ENCODE measurements at places on chromosomes 12 and 14. TPM values are rescaled to one million over a fixed set of nuclear protein-coding genes. Genes with fewer than 3 reads are reported as not detected.

DNA sequence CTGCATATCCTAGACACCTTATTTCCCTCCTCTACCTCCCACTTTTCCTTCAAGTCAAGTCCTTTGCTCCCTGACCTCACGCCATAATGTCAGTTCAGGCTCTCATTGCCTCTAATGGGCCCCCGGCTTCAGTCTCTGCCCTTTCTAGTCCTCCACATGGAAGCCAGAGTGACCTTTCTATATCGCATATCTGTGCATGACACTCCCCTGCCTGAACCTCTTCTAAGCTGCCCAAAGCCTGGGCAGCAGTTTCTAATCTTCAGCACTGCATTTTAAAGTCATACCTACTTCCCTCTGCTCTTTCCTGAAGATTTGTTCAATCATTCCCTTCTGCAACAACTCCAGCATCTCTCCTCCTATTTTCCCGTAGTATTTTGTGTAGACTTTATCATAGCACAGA lies 45.5 kb downstream of the ESR2 start:
- no peak for DNase-seq

DNA sequence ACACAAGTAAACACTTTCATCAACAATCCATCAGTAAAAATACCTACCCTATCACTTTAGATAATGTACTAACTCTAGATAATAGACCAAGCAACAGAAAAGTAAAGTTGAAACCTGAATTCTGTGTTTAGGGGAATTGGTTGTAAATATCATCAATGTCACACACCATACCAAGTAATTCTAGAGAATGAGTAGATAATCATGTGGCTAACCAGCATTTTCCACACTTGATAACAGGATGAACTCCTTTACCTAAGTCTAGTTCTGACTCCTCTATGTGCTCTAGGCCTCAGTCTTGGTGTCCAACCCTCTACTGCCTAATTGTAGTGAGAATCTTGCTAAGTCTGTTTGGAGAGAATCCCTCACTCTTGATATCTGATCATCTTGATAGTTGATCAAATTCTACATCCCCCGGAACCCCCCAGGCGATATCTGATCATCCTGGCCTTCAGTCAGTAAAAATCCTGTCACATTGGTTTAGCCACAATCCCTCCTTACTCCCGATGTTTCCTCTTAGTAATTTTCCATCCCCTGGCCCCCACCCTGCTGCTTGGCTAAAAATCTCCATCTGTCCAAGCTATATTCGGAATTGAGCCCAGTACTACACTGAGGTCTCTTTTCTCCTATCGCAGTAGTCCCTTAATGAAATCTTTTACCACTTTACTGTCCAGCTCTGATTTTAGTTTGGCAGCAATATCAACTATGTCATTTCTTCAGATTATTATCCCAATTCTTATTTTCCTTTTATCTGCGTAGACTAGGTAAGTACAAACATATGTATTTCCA lies 3.4 kb upstream of the SLCO1A2 start:
- DNase-seq = no peak

- no peak for DNase-seq
These were observed 137.9 kb downstream of the IGF1 start for GRCh38 chr12:102342281-102343006.

DNA sequence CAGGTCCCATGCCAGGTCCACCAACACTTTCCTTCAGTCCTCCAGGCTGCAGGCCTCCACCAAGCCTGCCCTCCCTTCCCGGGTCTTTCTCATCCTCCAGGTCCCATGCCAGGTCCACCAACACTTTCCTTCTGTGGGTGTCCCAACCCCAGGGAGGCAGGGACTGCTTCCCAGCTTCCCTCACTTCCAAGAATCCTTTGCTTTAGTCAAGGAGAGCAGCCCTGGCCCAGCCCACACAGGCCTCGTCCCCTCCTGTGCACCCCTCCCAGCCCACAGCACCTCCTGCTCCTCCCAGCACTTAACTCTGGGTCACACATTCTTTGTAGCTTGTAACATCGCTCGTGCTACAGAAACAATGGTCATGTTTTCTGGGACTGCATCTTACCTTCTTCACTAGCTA lies 72.9 kb downstream of the TESC start:
- DNase-seq = no peak

- DNase-seq = no peak
These were observed 136.8 kb downstream of the KCNH5 start for GRCh38 chr14:62908506-62908905.

- DNase-seq = no peak
These were observed 35.9 kb upstream of the TMTC2 start for GRCh38 chr12:82650627-82651337.

The HOXC12 gene
- 1.3 TPM for total RNA-seq

The ADCK1 gene
- total RNA-seq = 6.2 TPM

The LRP1-AS gene
- 0.46 TPM for total RNA-seq

The DDN gene
- 0.10 TPM for total RNA-seq
